ENCODE measurements at places on chromosomes 6 and 20.

GRCh38 chr6:15520626-15521203, 142.1 kb downstream of the DTNBP1 start:
- DNase-seq = no peak

DNA sequence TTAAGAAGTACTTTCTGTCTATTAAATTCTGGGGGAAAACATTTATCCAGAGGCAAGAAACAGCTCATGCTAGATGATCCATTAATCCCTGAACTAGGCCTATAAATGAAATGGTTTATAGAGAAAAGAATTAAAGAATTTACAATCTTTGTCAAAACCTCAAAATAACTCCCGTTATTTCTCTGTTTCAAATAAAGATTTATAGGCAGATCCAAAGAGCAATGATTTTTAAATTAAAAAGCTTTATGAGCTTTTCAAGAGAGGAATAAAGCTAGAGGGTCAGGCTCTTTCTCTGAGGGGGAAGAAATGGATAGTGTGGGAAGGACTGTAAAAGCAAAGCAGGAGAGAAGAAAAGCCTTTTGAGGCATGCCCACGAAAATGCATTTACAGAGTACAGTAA, 82.5 kb upstream of the OGFRL1 start:
- DNase-seq = no peak

DNA sequence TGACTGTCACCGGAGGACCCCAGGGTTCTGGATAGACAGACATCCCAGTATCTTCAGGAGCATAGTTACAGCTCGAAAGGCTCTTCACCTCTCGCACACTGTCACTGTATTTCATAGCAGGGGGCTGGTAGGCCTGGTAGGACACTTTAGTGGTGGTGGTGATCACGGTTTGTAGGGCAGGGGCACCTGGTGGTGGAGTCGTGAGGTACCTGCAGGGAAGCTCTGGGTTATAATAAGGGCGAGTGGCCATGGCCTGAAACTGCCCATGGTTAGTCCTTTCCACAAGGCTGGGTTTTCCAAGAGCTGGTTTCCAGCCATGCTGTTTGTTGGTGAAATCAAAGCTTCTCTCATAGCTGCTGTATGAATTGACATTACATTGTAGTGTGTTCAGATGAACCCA, 7.6 kb downstream of the GCM2 start:
- no peak for DNase-seq

- no peak for DNase-seq
These were observed 237.0 kb upstream of the RGS17 start for GRCh38 chr6:153368131-153368530.

- no peak for DNase-seq
These were observed 262.1 kb downstream of the HACE1 start for GRCh38 chr6:104597541-104598050.

- no peak for DNase-seq
These were observed 197.2 kb upstream of the THEMIS start for GRCh38 chr6:128098000-128098581.

GRCh38 chr6:143236151-143236798, 175.6 kb downstream of the AIG1 start:
- no peak for DNase-seq

GRCh38 chr20:23121751-23122320, 35.7 kb upstream of the CD93 start:
- no peak for DNase-seq

DNA sequence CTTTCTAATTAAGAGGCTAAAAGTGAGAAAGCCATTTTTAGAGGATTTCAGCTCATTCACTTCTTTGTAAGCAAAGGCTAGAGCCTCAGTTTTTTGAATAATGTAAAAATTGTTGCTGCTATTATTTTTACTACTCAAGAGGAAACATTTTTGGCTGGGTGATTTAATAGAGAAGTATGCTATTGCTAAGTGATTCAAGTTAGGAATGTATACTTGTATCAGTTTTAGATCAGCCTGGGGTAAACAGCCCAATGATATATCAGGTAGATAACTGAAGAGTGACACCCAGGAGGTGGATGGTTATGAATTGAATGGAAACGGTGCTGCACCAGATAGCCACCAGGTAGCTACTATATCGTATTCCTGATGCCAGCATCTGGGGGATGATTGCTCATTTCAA, 9.2 kb downstream of the QKI start:
- no peak for DNase-seq

DNA sequence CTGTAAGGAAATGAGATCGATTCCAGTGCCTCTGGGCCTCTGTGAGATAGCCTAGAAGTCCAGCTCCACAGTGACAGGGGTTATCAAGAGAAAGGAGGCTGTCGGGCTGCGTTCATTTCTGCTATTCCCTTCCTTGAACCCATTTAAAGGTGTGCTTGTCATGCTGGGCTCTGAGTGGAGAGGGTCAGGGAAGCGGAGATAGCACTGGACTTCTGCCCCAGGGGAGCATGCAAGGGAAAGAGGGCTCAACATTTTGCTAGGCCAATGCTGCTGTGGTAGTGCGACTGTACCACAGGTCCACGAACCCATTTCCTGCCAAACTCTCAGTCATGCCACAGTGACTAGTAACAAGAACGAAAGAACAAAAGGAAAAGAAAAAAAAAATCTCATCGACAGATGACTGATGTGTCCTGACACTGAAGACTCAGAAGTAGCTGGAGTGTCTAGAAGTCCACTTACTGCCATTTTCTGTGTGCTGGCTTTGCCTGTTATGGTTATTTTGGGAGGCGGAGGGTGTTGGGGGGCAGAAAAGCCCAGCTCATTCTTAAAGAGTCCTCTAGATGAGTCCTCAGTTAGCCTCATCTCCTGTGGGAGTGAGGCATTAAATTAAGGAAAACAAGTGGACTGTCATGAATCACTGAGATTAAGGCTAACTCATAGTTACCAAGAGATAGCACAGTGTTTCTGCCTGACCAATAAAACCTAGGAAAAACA, 8.1 kb downstream of the NEDD9 start:
- DNase-seq = peak; percentile 36

DNA sequence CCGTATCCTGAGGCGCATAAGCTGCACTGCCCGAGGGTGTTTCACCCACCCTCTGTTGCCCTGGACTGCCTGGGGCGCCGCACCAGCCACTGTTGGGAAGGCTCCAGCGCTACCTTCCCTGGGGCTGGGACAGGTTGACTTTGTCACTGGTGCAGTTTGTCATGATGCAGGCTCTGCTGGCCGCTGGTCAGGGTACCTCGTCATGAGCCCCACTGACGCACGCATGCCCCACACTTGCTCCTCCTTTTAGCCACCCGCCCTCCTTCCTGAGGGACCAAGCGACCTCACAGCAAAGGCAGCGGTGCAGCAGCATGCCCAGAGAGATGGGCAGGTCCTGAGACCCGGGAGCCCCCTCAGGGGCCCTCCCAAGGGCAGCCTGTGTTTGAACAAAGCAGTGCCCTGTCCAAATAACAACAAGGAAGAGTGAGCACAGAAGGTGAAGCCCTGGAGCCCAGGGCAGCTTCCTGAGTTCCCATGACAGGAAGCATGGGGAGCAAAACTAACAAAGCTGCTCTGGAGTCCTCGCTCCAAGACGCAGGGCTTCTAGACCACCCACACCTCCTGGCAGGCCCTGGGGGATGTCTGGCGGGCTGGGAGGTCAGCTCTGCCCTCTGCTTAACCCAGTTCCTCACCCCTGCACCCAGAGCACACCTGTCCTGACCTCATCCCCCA, 50.1 kb upstream of the SMOC2 start:
- DNase-seq = no peak

DNA sequence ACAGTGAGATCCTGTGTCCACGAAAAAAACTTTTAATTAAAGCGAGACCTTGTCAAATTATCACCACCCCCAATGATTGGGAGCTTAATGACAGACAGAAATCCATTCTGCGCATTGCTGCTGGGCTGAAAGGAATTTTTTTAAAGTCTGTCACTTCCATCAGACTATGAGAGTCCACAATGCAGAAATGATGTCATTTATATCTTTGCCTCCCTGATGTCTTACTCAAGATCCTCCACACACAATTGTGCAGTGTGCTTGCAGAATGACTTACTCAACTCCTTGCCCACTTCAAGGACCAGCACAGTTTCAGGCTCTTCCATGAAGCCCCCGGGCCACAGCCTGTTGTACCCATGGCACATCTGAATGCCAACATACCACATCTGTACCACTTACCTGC, 41.0 kb downstream of the GPLD1 start:
- DNase-seq = no peak

DNA sequence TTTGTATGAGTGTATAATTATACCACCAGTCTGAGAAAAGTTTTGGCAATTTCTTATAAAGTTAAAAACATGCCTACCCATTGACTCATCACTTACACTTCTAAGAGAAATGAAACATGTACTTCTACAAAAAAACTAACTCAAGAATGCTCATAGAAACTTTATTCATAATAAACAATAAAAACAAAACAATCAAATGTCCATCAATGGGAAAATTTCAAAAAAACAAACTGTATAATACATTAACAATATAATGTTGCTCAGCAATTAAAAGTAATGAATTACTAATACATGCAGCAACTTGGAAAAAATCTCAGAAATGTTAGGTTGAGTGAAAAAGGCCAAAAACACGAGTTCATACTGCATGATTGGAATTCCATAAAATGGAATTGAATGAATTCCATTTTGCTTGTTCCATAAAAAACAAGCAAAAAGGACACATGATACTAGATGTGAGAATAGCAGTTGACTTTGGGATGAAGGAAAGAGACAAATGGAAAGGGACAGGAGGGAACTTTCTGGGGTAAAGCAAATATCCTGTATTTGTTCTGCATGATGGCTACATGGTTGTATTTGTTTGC, 726.6 kb downstream of the RFPL4B start:
- DNase-seq = no peak

DNA sequence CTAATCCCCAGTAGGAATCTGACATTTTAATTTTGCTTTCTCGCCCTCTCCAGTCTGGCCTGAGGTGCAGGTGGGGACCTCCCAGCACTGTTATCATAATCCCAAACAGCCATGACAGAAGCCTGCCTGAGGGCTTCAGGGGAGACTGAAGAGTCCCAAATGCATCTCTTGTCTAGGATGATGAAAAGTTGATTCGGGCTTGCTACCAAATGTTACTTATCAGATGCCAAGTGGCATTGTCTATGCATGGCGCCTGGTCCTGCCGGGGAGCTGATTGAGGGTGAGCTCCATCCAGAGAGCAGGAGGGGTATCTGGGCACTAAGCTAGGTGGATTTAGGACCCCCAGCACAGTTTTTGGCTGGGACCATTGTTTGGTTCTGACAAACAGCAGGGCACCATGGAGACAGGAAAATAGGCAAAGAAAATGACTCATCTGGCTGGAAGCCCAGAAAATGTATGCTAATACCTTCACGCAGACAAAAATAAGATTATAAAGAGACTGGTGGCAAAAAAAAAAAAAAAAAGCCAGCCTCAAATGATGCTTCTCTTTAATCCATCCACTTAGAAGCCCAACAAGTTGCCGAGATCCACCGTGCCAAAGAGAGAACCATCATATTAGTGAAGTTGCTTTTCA, 513.7 kb upstream of the SULF2 start:
- no peak for DNase-seq

GRCh38 chr20:38343311-38344106, 2.8 kb upstream of the LBP start:
- DNase-seq = no peak

- peak; percentile 49 for DNase-seq
These were observed 65.7 kb upstream of the TOP1 start for GRCh38 chr20:40962733-40963504.

GRCh38 chr6:116459927-116460326, 1.2 kb upstream of the CALHM6 start:
- no peak for DNase-seq

DNA sequence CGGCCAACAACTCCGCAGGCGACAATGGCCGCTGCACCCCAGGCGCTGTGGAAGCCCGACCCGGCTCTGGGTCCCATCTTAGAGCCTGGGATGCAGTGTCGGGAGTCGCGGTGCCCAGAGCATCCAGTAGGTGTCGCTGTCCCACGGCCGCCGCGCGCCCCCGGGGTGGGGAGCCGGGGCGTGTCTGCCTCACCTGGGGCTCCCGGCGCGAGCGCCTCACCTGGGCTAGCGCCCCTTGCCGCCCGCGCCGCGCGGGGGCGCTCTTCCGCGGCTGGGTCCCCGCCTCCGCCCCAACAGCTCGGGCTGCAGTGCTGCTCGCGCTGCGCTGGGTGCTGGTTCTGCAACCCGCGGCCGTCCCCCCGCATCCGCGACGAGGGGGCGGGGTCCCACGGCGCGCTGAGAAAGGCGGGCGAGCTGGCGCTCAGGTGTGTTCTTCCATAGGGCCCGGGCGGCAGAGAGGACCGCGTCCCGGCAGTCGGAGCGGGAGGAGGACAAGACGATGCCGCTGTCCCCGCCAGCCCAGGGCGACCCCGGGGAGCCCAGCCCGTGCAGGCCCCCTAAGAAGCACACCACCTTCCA, at the start of gene CRYBG1:
CRYBG1 (plus strand) TSS at position 308 of the 579 bp plus-strand sequence; CDS start at position 500, 192 bp downstream.
- peak; percentile 56 for DNase-seq

- no peak for DNase-seq
These were observed 74.0 kb upstream of the RALGAPA2 start for GRCh38 chr20:20786428-20786827.

GRCh38 chr6:156901309-156902019, 124.3 kb downstream of the ARID1B start:
- DNase-seq = no peak

DNA sequence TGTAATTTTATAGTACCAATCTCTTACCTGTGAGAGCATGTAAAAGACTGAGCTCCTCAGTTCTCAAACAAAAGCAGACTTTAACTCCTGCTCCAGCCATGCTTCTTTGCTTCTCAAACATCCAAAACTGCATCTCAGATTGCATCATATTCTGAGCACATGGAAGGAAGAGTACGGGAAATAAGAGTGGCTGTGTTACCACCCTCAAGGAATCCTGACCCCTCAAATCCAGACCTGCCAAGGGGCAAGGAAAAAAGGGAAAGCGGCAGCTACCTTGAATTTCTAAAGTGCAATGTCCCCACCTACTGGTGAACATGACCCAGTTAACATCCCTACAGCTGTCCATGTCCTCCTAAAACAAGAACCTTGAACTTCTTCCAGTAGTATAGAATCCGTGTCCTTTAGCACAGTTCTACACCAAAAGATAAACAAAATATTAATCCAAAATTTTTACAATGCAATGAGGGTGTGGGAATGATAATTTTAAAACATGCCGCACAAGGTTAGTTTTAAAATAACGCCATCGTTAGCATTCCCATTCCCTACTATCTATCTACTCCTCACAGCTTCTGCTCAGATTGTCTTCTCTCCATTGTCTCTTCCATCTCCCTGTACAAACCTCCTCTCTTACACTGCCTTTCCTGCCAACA, 34.1 kb upstream of the HLA-DQB1 start:
- no peak for DNase-seq

- no peak for DNase-seq
These were observed 77.0 kb downstream of the TAF4 start for GRCh38 chr20:61988665-61989064.

- DNase-seq = no peak
These were observed 19.8 kb downstream of the MTRES1 start for GRCh38 chr6:107047807-107048206.

- DNase-seq = no peak
These were observed 240.7 kb downstream of the BMP7 start for GRCh38 chr20:57025666-57026224.

GRCh38 chr6:169656546-169657283, 45.1 kb downstream of the WDR27 start:
- DNase-seq = no peak
